ENCODE measurements at places on chromosomes 12 and 14.

DNA sequence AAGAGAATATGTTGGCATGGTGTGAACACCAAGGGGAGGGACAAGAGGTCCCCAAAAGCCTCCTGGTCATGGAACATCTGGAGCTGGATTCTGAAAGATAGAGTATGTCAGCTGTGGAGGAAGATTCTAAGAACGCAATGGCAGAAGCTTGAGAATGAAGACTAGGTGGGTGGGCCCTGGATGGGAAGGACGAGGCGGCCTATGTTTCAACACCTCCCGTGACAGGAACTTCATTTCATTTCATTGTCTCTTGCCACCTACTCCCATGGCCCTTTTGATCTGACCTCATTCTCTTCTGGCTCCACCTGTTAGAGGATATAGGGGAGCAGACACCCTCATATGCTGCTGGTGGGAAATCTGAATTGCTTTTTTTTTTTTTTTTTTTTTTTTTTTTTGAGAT, 3.3 kb downstream of the UNG start:
- no peak for DNase-seq

DNA sequence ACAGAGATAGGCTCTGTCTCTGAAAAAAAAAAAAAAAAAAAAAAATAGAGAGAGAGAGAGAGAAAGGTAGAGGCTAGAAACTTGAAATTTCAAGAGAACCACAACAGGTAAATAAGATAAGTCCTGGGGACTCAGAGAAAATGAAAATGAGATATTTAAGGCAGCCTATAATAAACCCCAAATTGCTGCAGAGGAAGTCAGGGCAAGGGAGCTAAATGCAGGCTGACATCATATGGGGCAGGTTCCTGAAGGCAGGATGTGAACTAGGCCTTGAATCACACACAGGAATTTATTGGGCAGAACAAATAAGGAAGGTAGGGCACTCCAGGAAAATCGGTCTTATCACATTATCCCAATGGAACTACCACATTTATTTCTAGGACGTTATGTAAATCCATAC, 54.9 kb upstream of the NUDT4 start:
- no peak for DNase-seq

DNA sequence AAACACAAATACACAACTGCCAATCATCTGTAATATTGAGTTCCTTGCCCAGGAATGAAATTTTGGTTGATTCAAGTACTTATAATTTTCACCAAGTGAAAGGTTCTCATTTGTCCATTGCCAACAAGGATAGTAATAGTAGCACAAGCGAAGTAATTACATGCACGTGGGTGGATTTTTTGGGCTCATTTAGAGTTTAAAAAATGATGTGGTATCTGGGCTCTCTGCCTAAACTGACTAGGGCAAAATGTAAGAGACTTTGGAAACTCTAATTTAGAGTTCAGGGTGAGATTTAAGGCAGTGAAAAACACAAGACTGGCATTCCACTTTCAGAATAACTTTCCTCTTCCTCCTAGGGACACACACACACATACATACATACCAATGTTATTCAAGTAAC, 111.7 kb downstream of the MYRFL start:
- DNase-seq: no peak

- no peak for DNase-seq
Measured at GRCh38 chr14:66105815-66106214, 380.4 kb upstream of the CCDC196 start.

DNA sequence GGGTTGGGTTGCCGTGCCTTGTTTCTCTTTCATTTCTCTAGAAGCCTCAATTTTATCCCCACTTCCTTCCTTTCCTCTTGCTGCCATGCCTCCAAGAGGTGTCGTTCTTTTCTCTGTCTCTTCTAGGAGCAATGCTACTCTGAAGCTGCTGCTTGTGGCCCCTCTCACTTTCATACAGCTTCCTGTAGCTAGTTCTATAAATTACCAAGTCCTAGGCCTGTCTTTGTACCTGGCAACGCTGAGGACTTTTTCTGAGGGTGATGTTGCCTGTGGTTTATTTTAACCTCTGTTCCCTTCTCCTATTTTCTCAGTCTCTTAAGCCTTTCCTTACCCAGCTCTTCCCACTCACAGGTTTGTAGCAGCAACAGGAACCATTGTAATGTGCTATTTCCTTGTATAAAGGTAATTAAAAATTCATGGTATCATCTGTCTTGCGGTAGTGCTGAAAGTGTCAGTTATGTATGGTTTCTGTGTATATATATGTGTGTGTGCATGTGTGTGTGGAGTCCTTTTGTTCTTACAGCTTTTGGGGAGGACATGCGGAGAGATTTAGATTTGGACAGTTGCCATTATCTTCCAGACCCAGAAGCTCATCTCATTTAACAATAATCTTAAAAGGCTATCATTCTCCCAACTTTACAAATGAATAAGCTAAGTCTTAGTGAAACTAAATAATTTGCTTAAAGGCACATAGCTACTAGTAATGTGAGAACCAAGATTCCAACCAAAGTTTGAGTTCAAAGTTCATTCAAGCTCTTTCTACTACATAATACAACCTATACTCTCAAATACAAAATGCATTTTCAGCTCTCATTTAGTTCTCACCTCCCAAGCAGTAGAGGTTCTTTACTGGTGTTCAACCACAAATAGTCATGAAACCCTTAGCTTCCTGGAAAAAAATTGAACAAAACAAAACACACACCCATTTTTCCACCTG, 43.8 kb downstream of the DDHD1 start:
- DNase-seq: peak; percentile 64

DNA sequence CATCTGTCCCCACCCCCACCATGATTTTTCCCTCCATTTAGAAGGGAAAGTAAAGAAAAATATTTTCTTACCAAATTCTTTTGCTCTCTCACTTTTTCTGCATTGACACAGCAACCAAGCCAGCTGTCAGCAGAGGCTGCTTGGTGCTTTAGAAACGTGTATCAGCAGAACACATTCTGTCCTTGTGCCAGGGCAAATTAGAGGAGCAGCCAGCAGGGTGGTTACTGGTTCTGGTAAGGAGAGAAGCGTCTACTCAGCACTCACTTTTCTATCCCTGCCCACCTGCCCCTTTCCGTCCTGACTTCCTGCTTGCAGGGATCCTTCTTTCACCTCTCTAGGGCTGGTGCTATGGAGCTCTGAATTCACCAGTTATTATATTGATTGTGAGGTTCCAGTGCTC, 327.5 kb upstream of the PDE3A start:
- no peak for DNase-seq

DNA sequence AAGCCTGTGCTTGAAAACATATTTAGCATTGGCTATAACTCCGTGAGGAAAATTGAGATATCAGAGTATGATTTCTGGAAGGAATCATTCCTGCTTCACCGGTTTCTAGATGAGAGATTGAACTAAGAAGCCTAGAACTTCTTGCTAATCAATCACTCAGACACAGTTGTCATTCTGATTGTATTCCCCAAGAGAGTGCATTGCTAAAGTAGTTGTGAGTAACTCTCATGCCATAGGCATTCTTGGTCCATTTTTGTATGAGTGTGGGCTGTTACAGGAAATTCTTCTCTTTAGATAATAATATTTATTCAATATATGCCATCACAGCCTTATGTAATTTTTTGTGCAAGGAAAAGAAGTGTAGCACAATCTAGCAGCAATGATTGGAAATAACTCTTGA, 893.3 kb upstream of the MDGA2 start:
- DNase-seq: no peak

GRCh38 chr12:79624378-79624777, 66.4 kb downstream of the PAWR start:
- DNase-seq: no peak

- no peak for DNase-seq
Measured at GRCh38 chr14:61043506-61043905, 62.5 kb downstream of the SLC38A6 start.

DNA sequence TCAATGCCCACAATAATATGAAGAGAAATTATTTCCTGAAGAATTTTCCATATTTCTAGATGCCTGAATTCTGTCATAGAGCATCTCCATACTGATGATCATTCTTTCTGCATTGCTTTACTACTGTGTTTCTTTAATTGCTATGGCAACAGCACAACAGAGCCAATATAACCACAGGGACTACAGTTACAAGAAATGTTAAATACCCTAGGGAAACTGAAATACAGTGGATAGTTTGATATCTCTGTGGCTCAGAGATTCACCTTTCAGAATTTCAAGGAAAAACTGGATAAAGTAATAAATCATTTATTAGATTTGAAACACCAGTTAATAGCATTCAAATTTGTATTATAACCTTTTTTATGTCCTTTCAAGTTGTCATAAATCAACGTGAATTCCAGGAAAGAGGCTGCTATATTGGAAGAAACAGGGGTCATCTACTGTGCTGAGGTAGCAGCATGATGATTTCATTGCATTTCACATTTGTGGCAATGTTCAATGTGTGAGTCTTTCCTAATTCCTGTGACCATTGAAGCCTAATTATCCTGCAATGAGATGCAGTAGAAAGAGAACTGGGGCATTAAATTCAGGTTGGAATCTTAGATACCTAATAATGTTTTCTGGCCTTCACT, 267.1 kb downstream of the LRFN5 start:
- DNase-seq: no peak

DNA sequence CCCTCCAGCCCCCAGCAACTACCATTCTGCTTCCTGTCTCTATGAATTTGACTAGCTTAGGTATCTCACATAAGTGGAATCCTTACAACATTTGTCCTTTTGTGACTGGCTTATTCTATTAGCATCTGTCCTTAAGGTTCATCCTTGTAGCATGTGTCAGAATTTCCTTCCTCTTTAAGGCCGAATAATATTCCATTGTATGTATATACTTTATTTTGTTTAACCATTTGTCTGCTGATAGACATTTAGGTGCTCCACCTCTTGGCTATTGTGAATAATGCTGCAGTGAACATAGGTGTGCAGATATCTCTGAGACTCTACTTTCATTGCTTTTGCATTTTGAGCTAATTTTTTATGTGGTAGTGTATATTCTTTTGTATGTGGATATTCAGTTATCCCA, 75.7 kb downstream of the SPATS2 start:
- DNase-seq: no peak

GRCh38 chr12:12439636-12440035, 82.8 kb downstream of the BORCS5 start:
- peak; percentile 12 for DNase-seq

- no peak for DNase-seq
Measured at GRCh38 chr12:72570601-72571000, 298.4 kb downstream of the TRHDE start.

GRCh38 chr12:1853716-1854115, 33.4 kb downstream of the LRTM2 start:
- DNase-seq: no peak

GRCh38 chr12:51896236-51896635, 8.3 kb downstream of the ANKRD33 start:
- DNase-seq: no peak
